ENCODE measurements at places on chromosomes 12 and 14.
A peak's percentile ranks its signal among the peaks of the same experiment; 100 is the strongest.

DNA sequence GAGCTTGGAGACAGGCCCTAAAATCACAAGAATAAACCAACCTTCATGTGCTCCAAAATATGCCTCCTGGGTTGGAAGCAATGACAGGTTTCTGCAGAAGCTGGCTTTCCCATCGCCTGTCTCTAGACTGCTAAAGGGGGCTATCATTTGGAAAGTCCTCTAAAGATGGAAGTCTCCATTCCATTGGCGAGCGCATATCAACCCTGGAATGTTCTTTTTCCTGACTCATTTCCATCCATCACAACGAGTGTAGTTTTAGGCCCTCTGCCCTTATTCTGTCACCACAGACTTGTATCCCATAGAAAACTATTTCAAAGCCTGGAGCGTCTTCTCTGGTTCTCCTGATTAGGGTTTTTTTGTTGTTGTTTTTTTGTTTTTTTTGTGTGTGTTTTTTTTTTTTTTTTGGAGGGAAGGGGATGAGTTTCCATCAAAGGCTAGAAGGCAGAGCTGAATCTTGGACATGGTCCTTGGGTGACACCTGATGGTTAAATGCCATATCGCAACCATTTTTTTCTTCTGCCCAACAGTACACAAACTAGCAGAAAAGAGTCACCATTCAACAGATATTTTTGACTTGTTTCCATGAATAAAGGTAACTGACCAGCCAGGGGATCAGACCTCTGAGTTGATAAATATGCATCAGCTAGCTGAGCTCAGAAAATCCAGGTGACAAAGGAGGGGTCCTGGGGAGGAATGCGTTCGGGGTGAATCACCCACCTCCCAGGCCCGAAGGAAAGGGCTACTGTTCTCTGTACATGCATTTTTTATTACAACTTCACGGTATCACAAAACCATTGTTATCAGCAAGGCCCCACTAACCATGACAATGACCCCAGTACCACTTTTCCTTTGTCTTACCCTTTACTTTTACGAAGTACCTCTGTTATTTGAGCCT, 40.5 kb downstream of the KCNA5 start:
- DNase-seq: no peak

DNA sequence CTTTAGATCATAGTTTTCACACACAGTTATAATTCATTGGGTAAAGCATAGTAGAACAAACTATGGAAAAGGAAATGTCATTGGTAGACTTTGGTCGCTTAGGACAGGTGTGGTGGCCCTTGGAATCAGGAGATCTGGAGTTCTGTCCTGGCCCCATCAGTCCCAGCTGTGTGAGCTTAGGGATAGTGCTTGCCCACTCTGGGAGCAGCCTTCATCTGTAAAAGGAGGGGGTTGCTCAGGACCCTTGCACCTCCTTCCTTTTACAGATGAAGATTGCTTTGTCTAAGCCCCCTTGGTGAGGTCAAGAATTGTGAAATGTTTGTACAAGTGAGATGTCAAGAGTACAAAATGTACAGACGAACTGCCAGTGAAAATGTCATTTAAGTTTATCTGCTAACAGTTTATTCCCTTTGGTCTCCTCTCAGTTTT, 93.2 kb downstream of the BORCS5 start:
- DNase-seq: no peak

DNA sequence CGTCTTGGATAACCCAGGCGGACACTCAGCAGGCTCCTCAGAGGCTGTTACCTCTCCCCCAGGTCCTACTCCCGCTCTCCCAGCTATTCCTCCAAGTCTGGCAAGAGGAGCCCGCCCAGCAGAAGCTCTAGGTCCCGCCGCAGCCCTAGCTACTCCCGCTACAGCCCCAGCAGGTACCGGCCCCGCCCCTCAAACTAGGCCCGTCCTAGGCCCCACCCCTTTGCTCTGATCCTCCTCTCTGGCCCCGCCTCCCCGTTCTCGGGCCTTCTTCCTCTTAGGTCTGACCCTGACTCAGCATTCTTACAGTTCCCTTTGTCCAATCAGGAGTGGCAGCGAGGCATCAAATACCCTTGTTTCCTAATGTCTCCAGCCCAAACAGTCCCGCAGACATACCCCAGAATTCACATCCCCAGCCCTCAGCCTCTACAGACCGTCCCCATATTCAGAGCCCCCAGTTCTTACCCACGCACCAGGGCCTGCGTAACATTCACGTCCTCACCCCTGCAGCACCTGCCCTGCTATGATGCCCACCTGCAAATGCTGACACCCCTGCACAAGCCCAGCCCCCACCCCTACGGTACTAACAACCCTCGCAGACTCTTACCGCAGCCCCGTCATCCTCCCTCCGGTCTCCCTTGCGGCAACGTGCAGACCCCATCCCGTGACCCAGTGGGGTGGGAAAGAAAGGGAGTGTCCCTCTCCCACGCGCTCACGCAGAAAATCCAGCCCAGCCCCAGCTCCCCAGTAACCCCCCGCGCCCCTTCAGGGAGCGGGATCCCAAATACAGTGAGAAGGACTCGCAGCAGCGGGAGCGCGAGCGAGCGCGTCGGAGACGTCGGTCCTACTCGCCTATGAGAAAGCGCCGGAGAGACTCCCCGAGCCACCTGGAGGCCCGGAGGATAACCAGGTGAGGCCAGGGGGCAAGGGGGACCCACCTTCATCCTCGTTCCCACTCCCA, 25.0 kb upstream of the HSPB8 start:
- peak; percentile 91 for DNase-seq

GRCh38 chr12:51531978-51532497, 59.0 kb upstream of the SCN8A start:
- peak; percentile 80 for DNase-seq

GRCh38 chr12:31331242-31331641, 5.3 kb upstream of the SINHCAF start:
- no peak for DNase-seq

DNA sequence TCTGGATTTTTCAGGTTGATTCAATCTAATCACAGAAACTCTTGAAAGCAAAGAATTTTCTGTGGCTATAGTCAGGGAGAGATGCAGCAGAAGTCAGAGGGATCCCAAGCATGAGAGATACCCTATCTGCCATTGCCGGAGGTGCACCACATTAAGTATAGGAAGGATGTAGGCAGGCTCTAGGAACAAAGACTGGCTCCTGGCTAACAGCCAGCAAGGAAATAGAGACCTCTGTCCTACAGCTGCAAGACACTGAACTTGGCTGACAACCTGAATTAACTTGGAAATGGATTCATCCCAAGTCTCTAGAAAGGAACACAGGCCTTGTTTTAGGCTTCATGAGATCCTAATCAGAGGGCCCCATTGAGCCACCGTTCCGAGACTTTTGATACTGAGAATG, 364.9 kb upstream of the FLRT2 start:
- no peak for DNase-seq

DNA sequence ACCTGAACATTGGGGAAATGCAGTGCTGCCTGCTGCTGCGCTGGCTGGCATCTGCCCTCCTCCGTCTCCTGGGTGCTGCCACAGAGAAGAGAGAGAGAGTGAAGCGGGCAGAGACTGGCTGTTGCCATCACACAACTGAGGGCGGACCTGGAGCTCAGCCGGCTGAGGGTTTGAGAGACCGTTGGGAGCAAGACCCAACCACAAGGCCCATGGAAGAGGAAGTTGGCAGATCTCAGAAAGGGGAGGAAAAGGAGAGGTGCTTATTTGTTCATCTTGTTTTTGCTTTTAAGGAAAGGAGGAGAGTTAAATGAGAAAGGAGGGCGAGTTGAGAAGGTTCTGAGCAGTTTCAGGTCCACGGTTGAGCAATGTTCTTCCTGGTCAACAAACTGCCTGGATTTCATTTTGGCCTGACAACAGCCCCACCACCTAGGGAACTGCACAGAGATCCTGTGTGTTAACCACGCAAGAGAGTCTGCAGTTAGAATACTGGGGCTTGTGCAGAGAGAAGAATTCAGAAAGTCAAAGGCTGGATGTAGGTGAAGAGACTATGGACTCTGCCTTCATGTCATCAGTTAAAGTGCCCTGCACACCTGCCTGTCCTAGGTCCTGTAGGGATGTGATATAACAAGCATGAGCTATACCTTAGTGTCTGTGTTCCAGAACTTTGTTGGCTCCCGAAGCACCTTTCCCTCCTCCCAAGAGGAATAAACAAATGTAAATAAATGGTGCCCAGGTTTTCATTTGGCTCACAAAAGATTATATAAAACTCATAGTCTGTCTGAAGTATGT, 124.6 kb downstream of the ETV6 start:
- DNase-seq: no peak

DNA sequence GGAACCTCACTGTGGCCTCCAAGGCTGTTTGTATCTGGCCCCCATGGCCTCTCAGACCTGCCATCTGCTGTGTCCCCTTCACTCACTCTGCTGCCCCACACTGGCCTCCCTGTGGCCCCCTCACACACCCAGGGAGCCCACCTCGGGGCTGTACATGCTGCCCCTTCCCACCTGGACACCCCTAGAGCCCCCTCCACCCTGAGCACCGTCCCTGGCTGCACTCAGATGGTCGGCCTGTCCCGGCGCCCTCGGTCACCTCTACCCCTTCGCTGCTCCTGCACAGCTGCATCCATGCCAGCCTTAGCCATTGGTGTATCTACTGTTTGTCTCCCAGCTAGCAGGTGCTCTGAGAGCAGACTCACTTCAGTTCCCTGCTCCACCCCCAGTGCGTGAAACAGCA, 144.4 kb downstream of the RIMBP2 start:
- DNase-seq: no peak

DNA sequence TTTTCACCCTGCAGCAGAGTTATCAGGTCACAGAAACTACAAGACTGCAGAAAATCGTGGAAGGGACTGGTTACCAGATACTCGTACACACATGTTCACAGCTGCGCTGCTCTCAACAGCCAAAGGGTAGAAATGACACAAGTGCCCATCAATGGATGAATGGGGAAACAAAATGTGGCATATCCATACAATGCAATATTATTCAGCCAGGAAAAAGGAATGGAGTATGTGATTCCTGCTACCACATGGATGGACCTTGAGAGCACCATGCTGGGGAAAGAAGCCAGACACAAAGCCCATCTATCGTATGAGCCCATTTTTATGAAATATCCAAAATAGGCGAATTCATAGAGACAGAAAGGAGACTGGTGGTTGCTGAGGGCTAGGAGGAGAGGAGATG, 1.7 kb upstream of the RIMBP2 start:
- DNase-seq: no peak

- no peak for DNase-seq
Observed at GRCh38 chr14:68820536-68820935, 27.7 kb upstream of the ZFP36L1 start.

- DNase-seq: no peak
Observed at GRCh38 chr14:99189201-99189801, 82.7 kb downstream of the BCL11B start.

GRCh38 chr12:106090591-106091445, 47.9 kb downstream of the NUAK1 start:
- DNase-seq: no peak

GRCh38 chr12:126480451-126480850, 1415.2 kb downstream of the AACS start:
- DNase-seq: no peak

DNA sequence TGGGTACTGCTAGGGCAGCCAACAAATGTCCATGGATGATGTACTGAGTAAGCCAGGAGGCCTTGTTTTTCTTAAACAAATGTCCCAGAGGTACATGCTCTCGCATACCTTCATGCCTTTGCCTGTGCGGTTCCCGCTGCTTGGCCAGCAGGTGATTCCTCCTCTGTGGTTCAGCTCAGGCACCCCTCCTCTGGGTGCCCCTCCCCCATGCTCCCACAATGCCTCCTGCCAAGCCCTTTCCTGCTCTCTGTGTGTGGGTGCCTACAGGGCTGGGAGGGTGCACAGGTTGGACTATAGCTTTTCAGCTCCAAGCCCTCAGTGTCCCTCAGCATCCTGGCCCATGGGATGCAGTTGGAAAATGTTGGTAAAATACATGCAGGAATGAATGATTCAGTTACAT, 23.5 kb downstream of the ASB2 start:
- DNase-seq: no peak

GRCh38 chr12:3432868-3433267, 58.1 kb upstream of the PRMT8 start:
- DNase-seq: no peak

DNA sequence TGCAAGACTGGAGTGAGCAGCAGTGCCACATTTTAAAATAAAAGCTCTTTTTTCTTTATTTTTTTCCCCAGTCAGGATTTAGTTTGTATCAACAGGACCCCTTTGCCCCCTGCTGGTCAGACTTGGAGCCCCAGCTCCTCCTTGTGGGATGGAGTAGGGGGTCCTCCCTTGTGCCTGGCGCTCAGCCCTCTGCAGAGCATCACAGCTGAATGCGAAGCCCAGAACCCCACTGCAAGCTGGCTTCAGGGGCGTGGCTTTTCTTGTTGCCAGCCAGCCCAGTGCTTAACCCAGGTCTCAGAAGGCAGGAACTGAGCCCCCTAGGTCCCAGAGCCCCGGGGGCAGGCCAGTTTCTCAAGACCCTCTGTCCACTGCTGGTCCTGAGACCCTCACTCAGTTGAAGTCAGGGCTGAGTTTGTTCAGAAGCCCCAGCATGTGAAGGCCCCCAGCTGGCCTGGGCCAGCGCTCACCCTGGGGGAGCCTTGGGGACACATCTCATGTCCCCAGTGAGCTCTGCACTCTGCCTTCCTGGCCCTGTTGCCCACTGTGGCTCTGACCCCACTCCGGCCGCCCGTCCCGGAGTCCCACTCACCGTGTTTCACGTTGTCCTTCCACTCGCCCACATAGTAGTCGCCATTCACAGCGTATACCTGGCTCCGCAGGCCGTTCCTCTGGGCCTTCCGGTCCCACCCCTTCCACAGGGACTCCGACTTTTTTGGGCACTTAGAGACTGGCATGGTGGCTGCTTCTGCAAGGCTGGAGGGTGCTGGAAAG, 519 bp downstream of the MORN3 start:
- DNase-seq: peak; percentile 53

DNA sequence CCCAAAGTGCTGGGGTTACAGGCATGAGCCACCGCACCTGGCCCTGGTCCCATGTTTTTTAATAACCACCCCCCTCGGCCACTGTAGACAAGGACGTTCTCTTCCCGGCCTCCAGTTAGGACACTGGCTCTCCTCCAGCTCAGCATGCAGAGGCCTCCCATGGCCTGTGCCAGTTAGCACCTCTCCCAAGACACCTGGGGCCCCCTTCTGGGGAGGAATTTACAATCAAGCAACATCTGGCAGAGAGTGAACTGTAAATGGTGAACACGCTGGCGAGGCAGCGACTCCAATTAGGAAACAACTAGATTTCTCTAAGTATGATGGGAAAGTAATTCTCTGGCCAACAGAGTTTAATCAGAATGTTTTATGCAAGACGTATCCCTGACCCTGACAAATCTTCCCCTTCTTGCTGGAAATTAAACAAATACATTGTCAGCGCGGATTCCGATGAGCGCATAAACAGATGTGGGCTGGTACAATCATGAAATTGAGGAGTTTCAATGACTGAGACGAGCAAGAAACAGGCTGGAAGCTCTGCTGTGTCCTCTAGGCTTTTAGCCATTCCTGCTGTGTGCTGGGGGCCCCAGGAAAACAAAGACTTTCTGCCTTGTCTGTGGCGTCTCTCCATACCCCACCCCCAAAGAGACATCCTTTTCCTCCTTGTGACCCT, 61.7 kb upstream of the DLK1 start:
- DNase-seq: no peak

GRCh38 chr12:42492267-42492666, 97.3 kb downstream of the PRICKLE1 start:
- no peak for DNase-seq

- DNase-seq: no peak
Observed at GRCh38 chr12:97211416-97211930, 251.1 kb upstream of the RMST start.

Measured in mesothelial cell of epicardium (in vitro differentiated cells).